ENCODE measurements at places on chromosomes 4 and X.

DNA sequence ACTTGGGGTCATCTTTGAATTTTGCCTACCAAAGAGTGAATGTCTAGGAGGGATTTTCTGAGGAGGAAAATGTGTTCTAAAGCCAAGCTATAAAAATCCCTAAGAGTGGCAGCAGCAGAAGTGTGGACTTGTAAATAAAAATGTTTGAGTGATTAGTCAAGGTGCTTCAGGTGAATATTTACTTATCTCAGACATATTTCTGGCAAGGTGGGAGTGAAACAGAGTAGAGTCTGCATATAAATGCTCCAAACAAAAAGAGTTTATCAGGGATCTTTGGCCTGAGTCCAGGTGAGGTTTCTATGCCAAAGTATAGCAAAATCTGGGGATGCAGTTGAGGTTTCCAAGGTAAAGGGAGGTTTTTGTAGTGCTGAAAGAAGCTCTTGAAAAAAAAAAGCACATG lies 19.7 kb downstream of the CYSLTR1 start:
- DNase-seq, result no peak

DNA sequence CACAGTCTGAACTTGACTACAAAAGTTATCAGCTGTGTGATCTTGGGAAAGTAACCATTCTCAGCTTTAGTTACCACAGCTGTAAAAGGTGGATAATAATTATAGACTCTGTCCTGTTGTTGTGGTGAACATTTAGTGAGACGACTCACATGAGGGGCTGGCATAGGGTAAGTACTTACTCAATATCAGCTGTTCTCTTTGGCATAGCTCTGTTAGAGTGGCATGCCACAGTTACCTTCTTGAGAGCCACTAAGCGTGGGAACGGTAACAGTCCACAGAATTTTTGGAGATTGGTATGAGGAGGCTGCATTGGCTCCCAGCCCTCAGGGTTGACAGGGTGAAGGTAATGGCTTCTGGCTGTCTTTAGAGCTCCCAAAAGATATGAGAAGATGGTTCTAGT lies 13.2 kb upstream of the HAND2 start:
- DNase-seq, result no peak

GRCh38 chrX:88244066-88244465 lies 503.0 kb upstream of the CPXCR1 start:
- DNase-seq, result no peak

DNA sequence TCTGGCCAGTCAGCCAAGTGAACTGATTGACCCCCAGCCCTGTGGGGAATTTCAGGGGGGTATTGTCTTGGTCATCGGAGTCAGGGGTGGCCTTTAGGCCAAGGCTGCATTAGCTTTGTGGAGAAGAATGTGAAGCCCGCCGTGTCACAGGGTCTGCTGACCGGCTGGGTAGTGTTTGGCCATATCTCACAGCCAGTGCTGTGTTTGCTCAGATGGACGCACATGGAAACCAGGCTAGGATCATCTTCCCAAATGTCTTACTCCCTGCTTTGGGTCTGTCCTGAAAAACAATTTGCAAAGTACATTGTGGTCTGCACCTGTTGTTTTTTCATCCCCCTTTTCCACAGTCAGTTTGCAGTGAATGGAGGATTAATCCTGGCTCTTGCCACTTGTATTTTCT lies 13.0 kb downstream of the TMEM164 start:
- DNase-seq, result no peak

GRCh38 chr4:185840201-185840600 lies 28.2 kb upstream of the SORBS2 start:
- DNase-seq, result no peak

GRCh38 chrX:22340022-22340616 lies 67.4 kb downstream of the CBLL2 start:
- DNase-seq, result no peak

DNA sequence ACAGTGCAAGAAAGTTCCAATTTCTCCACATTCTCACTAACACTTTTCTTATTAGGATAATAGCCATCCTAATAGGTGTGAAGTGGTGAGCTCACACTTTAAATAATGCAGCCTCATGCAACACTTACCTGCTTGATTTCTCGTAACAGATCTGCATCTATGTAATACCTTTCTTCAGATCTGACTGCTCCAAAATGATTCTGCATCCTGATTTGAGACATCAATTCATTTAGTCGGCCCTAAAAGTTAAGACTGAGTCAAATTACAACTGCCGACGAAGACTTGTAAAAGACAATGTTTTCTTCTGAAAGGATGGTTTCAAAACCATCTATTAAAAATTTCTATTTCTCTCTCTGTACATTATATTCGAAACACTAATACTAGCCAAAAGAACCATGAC lies 30.7 kb downstream of the NUP54 start:
- no peak for DNase-seq

DNA sequence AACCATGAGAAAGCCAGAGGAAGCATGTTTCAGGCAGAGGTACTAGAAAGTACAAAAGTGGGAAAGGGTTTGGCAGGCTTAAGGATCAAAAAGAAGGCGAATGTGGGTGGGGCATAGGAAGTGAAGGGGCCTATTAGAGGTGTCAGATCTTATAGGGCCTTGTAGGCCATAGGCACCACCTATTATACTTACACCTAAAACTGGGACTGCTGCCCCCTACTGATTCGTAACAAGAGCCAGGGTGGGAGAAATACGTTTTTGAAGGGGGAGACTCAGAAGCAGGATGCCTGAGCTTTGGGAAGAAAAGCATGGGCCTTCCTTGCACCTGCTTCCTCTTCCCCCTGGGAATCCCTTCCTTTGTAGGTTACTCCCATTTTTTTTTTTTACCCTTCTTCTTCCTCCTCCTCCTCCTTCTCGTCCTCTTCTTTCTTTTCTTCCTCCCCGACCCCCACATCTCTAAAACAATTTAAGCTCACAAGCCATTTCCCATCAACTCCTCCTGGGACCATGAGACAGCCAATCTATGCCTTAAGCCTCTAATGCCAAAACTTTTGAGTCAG lies 40.7 kb upstream of the GPC3 start:
- no peak for DNase-seq

DNA sequence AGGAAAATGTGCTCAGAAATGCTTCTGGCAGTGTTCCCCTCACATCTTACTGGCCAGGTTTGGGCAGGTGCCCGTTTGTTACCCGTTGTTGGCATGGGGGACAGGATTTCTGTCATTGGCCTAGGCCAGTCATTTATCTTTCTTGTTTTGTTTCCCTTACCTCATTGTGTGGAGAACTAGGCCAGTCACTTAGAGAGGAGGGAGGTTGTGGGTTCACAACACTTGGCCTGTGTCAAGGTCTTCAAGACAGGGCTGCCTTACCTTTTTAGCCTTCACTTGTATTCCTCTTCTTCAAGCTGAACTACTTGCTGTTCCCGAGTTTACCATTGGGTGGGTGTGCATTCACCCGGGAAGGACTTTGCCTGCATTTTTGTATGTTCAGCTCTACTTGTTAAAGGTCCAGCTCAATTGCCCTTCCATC lies 17.7 kb downstream of the SNX25 start:
- DNase-seq, result no peak

DNA sequence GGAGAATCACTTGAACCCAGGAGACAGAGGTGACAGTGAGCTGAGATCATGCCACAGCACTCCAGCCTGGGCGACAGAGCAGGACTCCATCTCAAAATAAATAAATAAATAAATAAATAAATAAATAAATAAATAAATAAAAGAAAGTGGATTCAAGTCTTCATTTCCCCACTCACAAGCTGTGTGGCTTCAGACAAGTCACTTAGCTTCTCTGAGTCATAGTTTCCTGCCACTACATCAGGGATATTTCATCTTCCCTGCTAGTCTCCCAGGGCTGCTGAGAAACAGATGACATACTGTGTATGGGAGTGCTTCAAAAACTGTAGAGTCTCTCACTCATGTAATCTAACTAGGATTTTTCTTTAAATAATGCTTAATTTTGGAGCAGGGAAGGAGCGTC lies 37.2 kb downstream of the TBC1D9 start:
- DNase-seq, result no peak

- no peak for DNase-seq
These were observed 3.2 kb downstream of the TAPT1 start for GRCh38 chr4:16222957-16223527.

DNA sequence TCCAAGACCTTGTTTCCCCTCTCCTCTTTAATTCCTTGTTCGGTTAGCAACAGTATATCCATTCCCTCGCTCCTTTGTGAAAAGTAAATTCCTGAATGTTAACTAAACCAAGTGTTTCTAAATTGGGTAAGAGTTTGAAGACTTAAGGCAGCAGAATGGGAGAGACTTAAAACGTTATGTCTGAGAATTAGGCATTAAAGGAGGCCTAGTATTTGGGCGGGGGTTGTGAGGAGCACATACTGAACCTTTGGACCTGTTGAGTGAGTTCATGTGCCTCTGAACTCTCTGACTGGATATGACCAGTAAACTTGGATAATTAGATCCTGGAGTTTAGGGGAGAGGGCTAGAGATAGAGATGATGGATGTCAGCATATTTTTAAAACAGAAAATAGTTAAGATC lies 1.2 kb downstream of the MSMO1 start:
- no peak for DNase-seq

DNA sequence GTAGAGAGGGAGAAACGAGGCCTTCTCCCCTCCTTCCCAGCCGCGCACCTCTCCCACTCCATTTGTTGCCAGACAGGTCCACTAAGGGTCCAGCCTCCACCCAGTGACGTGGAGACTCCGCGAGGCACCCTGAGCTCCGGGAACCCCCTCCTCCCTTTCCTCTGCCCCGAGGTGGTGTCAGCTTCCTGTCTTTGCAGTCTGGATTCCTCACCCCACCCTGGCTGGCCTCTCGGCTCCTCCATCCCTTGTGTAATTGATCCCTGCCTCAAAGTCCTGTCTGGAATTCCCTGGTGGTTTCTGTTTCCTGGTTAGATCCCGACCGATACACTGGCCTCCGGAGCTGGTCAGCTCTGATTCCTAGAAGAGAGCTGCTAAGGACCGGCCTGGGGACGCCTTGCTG lies 105.9 kb upstream of the SCOC start:
- no peak for DNase-seq

DNA sequence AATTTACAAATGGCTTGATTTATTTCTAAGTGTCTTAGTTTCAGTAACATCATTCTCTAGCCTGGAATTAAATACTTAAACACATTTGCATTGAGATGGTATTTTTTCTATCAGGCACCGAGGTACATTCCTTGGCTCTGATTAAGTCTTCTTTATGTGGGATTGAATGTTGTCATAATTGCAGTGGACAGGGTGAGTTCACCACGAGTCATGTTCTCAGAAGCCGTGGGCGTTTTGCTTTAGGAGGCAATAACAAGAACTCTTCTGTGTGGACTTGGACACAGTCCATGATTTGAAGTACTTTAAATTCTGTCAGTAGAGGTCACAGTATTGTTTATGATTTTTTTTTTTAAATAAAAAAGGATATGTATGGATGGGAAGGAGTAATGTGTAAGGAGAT lies 57.1 kb upstream of the EFHC2 start:
- no peak for DNase-seq

DNA sequence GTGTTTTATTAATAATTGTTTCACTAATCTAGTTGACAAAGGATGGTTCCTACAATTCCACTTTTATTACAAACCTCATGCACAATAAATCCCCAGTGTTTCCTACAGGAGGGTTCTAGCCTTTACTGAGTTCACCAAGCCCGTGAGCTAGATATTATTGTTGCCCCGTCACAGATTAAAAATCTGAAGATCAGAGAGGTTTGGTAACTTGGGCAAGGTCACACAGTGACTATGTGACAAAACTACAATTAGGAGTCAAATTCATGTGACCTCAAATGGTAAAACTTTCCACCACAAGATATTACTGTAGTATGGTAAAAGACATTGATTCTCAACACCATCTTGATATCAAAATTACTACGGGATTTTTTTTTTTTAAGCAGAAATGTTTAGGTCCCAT lies 124.6 kb downstream of the BTC start:
- no peak for DNase-seq

- no peak for DNase-seq
These were observed 1320.1 kb downstream of the RPA4 start for GRCh38 chrX:98203800-98204199.

DNA sequence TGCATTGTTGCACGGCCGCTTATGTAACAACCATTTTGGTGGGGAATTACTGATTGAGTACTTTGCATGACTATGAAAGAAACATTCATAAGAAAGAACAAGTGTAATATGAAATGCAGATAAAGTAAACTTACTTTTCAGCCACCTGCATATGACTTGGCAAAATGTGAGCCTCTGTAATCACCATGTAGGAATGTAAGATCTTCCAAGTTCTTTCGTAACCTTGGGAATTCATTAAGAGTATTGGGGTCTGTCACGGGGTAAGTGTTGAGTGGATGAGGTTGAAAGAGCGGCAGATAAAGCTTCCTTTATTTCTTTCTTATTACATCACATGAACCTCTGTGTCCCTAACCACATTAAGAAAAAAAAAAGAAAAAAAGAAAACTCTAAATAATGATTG lies 348.5 kb upstream of the NR3C2 start:
- DNase-seq, result no peak

DNA sequence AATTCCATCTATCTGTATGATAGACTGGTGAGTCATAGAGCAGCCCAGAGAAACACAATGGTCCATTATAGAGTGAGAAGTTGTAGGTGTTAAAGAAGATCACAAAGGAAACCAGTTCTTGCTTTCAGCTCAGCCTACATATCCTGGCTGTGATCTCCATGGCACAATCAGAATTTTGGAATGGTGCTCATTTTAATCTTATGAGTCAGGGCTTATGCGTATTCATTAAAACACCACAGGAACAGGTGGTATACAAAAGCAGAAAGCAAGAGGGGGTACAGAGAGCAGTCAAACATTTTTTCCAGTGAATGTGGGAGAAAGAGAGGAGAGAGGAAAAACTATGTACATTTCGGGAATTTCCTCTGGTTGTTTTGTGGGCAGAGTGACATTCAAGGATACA lies 126.9 kb downstream of the MFAP3L start:
- no peak for DNase-seq

- no peak for DNase-seq
These were observed 886 bp upstream of the NDST3 start for GRCh38 chr4:118033148-118034052.

GRCh38 chrX:87664381-87664780 lies 146.8 kb downstream of the KLHL4 start:
- no peak for DNase-seq

GRCh38 chr4:74219240-74219639 lies 61.3 kb downstream of the MTHFD2L start:
- no peak for DNase-seq

DNA sequence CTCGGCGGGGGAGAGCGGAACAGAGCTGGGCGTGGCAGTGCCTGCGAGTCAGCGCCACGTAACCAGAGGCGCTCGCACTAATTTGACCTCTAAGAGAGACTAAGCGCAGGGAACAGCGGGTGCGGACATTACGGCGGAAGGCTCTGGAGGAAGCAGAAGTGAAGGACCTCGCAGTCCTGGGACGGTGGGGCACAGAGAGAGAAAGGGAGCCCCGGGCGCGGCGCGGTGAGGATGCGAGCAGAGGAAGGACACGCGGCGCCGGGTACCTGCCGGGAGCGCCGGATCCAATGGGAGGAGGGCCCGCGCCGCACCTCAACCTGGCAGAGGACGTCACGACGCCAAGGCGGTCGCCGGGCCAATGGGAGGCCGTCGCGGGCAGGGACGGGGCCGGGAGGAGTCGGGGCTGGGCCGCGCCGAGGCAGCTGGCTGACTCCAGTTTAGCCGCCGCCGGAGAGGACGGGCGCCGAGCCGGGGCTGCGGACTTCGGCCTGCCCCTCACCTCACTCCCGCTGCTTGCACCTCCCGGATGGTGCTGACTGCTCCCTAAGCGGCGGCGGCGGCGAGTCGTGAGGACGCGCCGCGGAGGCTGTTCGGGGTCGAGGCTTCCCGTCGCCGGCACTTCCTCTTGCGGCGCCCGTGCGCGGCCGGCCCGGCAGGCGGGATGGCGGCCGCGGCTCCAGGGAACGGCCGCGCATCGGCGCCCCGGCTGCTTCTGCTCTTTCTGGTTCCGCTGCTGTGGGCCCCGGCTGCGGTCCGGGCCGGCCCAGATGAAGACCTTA lies at the start of gene TMEM165:
TMEM165 (plus strand) TSS at position 429 of the 779 bp plus-strand sequence; CDS start at position 662, 233 bp downstream.
- DNase-seq, result peak; percentile 73

All from cortex of kidney (tissue), 1 donor.